Left forelimb (tissue), 1 donor: ENCODE measurements at places on chromosomes 5 and 9.

DNA sequence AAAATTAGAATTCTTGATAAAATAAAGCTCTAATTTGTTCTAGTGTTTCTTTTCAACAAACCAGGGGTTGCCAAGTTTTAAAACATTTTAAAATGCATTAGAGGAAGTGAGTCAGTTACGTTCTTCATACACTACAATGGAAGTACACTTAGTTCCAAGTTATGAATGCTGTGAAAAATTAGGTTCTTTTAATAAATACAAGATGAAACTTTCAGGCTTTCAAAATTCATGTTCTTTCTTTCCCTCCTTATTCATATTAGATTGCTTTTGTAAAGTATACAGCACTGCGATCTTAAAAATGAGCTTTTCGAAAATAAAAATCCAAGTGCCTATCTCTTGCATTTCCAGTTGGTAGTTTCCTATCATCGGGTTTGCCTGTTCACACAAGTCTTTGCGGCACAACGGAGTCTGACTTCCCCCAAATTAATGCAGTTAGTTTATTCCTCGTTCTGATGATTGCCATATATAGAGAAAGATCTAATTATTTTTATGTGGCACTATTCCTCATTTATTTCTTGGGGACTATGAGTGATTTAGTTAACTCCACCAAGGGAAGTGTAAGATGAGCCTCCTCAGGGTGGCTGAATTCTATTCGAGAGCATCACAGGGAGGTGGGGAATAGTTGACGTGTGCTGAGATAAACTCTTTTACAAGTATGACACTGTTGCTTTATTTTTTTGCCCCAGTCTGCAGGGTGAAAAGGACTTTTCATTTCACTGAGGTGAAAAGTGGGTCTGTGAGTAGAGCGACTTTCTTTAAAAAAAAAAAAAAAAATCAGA lies 238.2 kb downstream of the CD180 start:
- DNase-seq: no peak

DNA sequence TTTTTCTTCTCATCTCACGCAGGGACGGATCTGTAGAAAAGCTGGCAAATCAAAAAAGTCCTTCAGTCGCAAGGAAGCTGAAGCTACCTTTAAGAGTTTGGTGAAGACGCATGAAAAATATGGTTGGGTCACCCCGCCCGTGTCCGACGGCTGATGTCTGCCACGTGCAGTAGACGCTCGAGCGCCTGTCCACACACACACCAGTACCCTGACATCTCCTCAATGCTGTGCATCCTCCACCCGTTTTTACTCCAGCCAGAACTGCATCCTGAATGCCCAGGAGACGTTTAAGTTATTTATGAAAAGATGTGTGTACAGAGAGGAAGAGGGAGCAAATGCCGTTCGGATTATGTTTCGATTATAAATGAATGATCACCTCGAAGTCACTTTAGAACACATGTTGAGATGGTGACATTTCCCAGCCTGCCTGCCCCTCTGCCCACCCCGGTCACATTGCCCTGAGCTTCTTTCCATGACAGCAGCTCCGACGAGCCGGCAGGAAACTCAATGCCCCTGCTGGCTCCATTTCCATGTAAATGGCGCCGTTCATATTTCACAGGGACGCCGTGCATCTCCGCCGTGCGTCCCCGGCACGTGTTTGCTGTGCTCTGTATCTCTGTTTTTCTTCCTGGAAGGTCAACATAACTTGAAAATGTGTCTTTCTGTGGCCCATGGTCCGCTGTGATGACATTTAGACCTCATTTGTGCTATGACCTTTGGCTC lies 42.7 kb downstream of the UBE2QL1 start:
- peak; percentile 51 for DNase-seq

- peak; percentile 80 for DNase-seq
These were observed 4.1 kb downstream of the DNAJB5 start for GRCh38 chr9:34993502-34994259.

GRCh38 chr5:116032094-116032517 lies at the start of gene ARL14EPL:
TSS of gene ARL14EPL (plus strand) at chr5:116032472. CDS start at chr5:116051466, 18,994 bp downstream.
- DNase-seq: no peak

- DNase-seq: no peak
These were observed 22.7 kb downstream of the CYFIP2 start for GRCh38 chr5:157288405-157289163.

DNA sequence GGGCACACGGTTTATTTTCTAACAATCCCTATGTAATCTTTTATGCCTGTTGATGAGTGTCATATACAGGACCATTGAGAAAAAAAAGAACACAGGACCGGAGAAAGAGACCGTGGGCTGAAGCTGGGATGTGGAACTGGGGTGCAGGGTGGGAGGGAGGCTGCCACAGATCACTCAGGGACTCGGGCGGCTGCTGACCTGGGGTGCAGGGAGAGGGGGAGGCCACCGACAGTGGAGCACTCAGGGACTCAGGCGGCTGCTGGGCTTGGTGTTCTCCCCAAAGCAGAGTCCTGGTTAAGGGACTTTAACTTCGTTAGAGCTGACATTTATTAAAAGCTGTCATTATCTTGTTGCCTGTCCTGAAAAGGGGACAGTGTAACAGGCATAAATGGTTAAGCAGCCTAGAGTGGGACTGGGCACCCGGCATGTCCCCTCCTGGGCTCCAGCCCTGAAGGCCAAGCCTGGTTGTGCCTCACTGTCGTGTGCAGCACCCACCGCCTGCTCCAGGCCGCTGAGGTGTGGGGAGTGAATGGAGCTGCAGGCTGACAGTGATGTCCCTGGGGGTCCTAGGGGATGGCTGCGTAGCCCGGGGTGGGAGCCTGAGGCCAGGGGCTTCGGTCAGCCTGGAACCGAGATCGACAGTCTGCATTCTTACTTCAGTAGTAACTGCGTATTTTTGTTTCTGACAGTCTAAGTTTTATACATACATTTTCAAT lies 14.0 kb downstream of the NDUFS6 start:
- no peak for DNase-seq

GRCh38 chr5:157924931-157925729 lies 66.2 kb upstream of the CLINT1 start:
- no peak for DNase-seq

DNA sequence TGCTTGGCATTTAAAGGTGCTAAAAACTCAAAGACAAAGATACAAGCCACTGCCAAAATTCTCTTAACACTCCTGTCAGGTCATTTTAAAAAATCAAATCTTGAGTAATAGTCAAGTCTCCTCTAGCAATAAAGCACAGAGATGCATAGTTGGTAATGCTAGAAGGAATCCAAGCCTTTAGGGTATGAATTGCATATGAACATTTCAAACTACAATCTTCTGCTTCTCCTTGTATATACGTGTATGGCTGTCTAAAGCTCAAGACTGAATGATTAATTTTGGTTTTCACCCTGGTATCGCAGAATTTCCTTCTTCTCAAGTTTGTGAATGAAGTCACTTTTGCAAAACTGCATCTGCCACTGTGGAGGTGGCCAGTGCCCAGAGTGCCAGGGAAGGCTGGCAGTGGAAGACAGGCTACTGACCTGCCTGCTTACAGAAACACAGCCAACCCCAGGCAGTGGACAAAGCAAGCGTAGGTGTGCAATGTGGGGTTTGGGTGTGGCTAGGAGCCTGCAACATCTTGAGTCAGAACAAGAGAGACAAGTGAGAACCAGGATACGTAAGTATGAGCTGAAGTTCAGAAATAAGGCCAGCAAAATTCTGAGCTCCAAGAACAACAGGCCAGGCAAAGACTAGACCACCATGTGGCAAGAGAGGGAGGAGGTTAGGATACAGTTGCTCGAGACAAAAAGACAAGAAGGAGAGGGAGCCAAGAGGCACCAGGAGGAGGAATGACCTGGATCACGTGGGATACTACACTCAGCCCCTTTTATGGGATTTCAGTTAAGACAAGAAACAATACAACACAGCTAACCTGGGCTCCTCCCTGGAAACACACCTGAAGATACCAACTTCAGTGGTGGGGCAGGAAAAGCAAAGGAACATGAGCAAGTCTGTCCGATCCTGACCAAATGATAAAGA lies 22.6 kb downstream of the MYO10 start:
- no peak for DNase-seq

- no peak for DNase-seq
These were observed 13.6 kb downstream of the SLF1 start for GRCh38 chr5:94632024-94632423.

DNA sequence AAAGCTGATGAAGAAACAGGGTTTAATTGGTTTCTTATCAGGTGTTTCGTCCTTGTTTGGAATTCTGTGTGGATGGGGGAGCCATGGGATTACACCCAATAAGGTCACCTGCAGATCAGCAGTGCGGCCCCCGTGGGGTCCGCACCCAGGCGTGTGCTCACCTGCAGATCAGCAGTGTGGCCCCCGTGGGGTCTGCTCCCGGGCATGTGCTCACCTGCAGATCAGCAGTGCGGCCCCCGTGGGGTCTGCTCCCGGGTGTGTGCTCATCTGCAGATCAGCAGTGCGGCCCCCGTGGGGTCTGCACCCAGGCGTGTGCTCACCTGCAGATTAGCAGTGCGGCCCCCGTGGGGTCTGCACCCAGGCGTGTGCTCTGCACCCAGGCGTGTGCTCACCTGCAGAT lies 41.7 kb upstream of the CEP72 start:
- peak; percentile 55 for DNase-seq

- DNase-seq: no peak
These were observed 6.8 kb upstream of the ENTPD8 start for GRCh38 chr9:137447722-137448601.

- DNase-seq: no peak
These were observed 5.1 kb upstream of the ARSI start for GRCh38 chr5:150307617-150308426.

- DNase-seq: no peak
These were observed 120.2 kb upstream of the TBCA start for GRCh38 chr5:77896338-77896737.

GRCh38 chr5:98769210-98769958 lies 4.1 kb upstream of the RGMB start:
- peak; percentile 85 for DNase-seq

- DNase-seq: no peak
These were observed 89.3 kb downstream of the STARD4 start for GRCh38 chr5:111422747-111423720.

- no peak for DNase-seq
These were observed 102.3 kb upstream of the LARP1 start for GRCh38 chr5:154652746-154653417.

- no peak for DNase-seq
These were observed 12.0 kb upstream of the AOPEP start for GRCh38 chr9:94714494-94714893.

GRCh38 chr5:22889720-22890119 lies 36.6 kb upstream of the CDH12 start:
- no peak for DNase-seq

DNA sequence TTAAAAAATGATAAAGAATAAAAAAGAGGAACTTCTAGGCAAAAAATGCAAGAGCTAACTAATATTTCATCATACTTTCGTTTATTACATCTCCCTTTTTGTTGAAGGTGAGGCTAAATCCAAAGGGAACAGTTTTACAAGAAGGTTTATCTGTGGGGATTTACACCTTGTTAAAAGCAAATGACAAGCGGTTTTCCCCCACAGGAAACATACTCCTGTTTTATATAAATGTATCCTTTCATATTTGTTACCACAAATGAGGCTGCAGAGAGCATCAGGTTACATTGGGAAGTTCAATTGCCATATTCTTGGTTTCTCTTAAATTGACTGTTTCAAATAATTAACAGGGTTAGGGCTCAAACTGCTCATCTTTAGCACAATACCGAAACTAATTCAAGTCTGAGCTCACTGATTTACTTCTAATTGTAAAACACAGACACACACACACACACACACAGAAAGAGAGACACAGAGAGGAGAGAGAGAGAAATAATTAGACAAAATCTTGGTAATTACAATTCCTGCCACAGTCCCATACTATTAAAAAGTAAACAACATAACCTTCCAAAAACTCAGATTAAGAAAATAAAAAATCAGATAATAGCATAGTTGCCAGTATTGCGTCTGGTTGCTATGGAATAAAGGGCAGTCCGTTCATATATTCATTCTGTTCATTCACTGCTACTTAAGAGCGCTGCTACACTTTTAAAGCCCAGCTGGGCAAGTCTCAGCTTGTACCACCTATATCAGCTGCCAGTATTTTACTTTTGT lies 17.1 kb downstream of the RFX3 start:
- DNase-seq: no peak

GRCh38 chr5:78984439-78985115 lies 533 bp downstream of the ARSB start:
- peak; percentile 93 for DNase-seq

- no peak for DNase-seq
These were observed 488.5 kb downstream of the NR2F1-AS1 start for GRCh38 chr5:93092349-93093105.

DNA sequence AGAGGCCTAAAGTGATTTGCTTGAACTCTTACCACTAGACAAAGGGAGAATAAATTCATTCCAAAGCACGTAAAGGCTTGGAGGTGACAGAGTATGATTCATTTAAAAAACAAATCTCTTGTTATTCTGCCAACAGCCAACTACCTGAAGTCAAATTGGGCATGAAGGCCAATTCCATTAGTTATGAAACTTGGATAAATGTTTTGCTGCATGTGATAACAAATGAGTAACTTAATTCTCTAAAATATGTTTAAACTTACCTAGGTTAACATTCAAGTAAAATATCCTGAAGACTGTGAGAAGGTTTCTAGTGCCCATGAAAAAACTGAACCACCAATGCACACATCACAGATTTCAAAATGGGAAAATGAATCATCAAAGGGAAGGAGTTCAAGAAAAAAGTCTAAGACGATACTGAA lies 120.1 kb upstream of the TSLP start:
- DNase-seq: no peak

- no peak for DNase-seq
These were observed 977 bp upstream of the PAM start for GRCh38 chr5:102753889-102754766.

- peak; percentile 81 for DNase-seq
These were observed at the start of gene GPR150 for GRCh38 chr5:95620030-95620869. TSS of gene GPR150 (plus strand) at chr5:95620087. CDS start at chr5:95620276, 189 bp downstream.

DNA sequence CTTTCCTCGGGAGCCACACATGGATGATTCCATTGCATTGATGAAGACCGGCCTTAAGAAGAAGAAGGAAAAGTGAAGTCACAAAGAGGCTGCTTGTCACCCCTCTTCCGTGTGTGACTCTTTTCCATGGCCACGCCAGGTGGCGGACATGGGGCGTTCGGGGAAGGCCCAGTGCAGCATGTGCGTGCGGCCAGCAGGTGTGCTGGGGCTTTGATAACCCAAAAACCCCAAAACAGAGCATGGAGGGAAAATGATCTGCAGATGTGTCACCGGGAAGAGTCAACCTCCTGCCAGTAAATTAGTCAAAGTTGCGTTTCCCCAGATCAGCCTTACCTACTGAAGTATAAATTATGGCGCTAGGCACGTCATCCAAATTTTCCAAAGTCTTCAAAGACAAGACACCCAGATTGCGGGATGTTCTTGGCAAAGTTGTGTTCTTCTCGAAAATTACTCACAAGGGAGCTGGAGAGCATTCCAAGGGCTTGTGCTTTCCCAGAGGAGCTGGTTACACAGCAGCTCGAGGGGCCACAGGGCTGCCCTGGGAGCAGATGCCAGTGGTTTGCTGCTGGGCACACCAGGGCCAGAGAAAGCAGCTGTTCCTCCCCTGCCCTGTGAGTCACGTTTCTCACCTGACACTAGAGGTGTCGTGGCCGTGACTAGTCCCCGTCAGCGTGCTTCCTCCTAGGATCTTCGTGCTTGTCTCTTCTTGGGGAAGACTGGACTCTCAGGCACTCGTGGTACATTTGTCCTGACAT lies 53.9 kb downstream of the IRX2 start:
- DNase-seq: no peak

GRCh38 chr5:175892015-175892800 lies 20.8 kb downstream of the CPLX2 start:
- DNase-seq: no peak
